ENCODE measurements at places on chromosomes 12 and 14.

DNA sequence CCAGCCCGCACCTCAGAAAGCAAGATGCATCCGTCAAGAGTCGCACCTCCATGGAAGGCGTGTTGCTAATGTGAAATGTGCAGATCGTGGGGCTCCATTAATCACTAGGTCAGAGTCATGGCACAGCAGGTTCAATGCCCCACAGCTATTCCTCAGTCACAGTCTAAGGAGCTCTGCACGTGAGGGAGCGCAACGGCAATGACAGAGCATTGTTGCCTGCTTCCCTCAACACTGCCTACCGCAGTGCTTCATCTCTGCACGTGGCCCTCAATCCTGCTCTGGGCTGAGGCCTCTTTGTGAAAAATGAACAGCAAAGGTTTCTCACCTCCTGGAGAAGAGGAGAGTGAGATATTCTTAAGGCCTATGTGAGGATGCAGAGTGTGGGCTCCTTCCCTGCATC is 995.2 kb upstream of the TMEM132C start:
- no peak for DNase-seq

GRCh38 chr14:80215081-80215480 is 3.8 kb upstream of the DIO2 start:
- DNase-seq = no peak

DNA sequence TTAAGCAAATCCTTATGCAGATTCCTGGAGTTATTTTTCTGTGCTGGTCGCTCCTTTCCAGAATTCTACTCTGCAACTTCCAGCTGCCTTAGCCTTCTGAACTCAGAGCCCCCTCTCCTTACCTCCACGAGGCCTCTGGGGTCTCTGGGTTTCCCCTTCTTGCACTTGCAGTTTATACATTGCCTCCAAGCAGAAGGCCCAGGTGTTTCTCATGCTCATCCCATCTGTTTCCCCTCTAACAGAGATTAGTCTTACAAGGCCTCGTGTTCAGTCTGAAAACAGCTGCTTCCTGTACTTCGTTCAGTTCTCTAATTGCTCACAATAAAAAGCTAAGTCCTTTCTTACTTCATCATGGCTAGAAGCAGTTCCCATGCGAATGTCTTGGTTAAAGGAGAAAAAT is 134.4 kb upstream of the FGD4 start:
- DNase-seq = no peak

DNA sequence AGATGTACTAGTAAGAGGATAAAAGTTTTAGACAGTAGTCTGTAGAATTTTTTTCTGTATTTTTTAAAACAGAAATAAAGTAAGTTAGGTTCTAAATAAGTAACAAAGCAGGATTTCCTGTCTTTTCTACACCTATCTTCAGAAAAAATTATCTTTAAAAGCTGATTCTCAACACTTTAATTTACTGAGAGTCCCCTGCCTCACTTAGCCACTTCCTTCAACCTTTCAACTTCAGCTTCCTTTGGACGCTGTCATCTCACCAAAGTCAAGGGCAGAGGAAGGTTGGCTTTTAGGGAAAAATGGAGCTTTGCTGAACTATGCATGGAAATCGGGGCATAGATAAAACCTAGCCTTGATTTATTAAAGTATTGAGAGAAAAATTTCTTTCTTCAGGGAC is 44.9 kb upstream of the CERS5 start:
- DNase-seq = no peak

DNA sequence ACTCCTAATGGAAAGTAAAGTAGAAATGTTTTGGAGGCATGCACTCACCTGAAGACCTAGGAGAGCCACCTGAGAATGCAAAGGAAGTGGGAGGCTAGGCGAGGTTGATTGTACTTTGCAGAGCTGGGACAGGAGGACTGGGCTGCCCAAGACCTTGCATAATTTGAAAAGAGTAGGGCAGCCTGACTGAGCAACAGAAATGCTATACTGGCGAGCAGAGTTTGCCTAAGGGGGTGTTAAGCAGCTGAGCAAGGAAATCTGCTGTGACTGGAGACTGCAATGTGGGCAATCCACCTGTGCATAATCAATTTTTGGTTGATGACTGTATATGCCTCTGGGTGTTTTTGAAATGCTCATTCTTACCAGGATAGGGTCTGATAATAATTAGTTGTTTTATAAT is 834.1 kb downstream of the TRHDE start:
- DNase-seq = peak; percentile 49

DNA sequence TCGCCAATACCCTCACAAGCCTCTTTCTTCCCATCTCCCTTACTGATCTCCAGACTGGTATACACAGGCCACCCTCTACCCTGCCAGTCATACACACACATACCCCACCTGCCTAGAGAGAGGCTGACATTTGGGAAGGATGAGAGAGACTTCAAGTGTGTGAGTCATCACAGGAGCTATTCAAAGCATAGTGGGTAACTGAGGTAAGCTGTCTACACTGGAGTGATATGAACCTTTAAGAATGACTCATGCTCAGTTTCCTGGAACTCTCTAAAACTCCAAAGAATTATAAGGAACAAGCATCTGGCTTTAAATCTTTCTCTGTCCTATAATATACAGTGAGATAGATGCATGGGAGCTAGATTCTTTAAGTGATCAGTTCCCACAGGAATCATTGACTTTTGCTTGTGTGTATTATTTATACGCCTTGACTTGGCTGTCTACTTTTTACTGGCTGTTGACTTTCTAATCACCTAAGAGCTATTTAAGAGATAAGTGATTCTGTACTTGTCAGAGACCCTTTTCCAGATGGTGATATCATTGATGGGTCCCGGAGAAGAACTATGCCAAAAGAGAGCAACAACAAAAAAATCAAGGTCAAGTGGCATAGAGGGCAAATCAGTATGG is 5.8 kb downstream of the IGF1 start:
- DNase-seq = peak; percentile 86

- DNase-seq = peak; percentile 86
These were observed 14.1 kb upstream of the CDH24 start for GRCh38 chr14:23071244-23071920.

- no peak for DNase-seq
These were observed 17.4 kb downstream of the HDAC7 start for GRCh38 chr12:47802312-47802711.

DNA sequence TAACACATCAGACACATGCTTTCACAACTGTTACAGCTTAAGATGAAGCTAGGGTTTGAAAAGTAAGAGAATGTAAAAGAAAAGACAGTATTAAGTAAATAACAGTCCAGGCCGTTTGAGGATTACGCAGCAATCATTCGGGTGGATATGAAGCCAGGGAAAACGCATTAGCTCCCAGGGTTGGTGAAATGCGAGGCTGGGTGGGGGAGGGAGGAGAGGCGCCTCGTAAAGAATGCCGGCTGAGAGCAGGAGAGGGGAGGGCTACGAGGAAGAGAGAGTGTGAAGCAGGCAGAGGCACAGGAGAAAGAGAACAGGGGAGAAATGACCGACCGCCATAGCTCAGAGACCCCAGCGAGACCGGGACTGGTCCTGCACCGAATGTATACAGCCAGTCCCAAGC is 73.0 kb downstream of the IQSEC3 start:
- DNase-seq = no peak

GRCh38 chr12:2688381-2688931 is 106.3 kb upstream of the FKBP4 start:
- no peak for DNase-seq

DNA sequence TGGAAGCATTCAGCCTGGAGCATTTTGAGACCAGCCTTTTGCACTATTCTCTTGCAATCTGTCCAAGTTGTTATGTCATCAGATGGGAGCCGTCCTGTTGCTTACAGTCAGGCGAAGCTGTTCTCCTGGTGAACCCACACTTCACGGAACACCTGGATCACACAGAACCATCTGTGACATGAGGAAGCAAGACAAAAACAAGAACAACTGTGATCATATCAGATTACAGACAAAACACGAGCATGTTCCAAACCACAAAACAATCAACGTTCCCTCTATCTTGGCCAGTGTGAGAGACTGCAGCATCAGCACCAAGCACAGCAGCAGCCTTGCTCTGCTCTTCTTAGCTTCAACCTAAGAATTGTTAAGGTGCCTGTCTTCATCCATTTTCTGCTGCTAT is 180.5 kb upstream of the SFSWAP start:
- DNase-seq = no peak

DNA sequence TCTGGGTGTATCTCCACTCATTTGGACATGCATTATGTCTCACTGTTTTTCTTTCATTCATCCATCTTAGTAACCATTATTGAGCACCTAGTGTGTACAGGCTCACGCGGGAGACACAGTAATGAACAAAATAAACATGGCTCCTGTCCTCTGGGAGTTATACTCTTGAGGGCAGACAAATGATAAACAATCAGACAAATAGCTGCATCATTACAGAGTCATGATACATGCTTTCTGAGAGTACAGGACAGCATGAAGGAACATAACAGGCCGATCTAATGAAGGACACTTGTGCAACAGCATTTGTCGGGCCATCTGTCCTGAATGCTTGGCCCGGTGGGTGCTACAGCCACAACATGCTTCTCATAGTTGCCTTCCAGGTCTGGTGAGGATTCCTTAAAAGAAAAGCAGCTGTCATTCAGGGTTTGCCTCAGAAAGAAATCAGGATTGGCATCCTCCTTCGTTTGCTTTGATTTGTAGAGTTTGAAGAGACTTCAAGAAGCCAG is 77.2 kb upstream of the EGLN3 start:
- no peak for DNase-seq

GRCh38 chr12:26799741-26800140 is 33.3 kb downstream of the ITPR2 start:
- DNase-seq = peak; percentile 62

GRCh38 chr14:65431245-65431644 is 18.7 kb downstream of the FUT8 start:
- DNase-seq = no peak

All from renal cortical epithelial cell (primary cell).